ENCODE measurements at places on chromosomes 16 and 17.

- no peak for DNase-seq
Measured at GRCh38 chr17:57400648-57401047, 144.3 kb downstream of the MSI2 start.

DNA sequence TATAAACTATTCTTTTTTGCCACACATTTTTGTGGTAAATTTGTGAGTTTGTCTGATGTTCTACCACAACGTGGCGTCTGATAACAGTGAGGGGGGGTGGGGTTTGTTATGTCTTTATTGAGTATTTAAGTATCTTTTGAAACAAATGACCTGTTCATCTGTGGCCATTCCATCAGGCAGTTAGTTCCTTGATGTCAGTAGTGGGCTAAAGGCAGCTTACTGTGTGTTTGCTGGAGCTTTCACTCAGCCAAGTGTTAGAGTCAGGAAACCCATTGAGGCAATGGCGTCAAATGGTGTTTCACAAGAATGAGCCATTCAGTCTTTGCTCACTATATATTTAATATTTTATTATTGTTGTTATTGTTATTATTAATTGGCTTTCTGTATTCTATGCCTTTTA, 28.0 kb downstream of the NQO1 start:
- no peak for DNase-seq

DNA sequence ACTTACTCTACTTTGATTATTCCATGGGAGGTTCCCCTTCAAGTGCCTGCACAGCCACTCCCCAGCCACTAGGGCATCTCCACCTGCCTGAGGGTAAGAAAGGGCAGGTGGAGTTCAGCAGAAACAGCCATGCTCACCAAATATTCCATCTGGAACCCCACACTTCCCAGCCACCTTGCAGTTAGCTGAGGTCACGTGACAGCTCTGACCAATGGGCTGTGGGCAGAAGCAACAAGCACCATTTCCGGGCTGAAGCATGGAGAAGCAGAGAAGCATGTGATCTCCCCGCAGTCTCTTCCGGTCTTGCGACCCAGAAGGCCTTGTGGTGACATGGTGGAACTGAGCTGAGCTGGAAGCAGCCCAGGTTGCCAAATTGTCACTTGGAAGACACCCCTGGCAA, 108.6 kb downstream of the CCT6B start:
- no peak for DNase-seq

- no peak for DNase-seq
Measured at GRCh38 chr17:71168053-71168741, 952.6 kb upstream of the SOX9 start.

GRCh38 chr17:17682293-17682736, 1.1 kb downstream of the RAI1 start:
- DNase-seq = no peak
